NK-92 treated with Interleukin-12 subunit alpha and Interleukin-12 subunit beta, amount 100 ng/mL, for 24 hours (cell line): ENCODE measurements at places on chromosomes 5 and 9.

- DNase-seq, result no peak
These were observed 22.7 kb upstream of the QSOX2 start for GRCh38 chr9:136268318-136268717.

DNA sequence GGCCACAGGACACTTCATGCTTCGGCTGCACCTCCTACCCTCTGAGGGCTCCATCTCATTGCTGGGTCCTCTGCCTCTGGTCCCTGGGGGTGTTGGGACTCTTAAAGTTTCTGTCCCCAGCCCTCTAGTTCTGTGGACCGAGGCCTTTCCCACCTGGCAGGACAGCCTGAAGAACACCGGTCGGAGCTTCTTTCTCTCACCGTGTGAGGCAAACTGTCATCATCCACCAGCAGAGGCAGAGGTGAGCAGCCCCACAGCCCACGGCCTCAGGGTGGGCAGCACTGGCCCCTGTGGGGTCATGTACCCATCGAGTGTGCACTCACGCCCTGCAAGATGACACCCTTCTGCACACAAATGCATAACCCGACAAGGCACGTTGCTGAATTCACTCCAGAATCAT, 49.9 kb downstream of the IRX2 start:
- DNase-seq, result no peak

- no peak for DNase-seq
These were observed 11.6 kb upstream of the POMT1 start for GRCh38 chr9:131491001-131491710.

- DNase-seq, result no peak
These were observed 483.7 kb downstream of the ELAVL2 start for GRCh38 chr9:23342291-23342690.

DNA sequence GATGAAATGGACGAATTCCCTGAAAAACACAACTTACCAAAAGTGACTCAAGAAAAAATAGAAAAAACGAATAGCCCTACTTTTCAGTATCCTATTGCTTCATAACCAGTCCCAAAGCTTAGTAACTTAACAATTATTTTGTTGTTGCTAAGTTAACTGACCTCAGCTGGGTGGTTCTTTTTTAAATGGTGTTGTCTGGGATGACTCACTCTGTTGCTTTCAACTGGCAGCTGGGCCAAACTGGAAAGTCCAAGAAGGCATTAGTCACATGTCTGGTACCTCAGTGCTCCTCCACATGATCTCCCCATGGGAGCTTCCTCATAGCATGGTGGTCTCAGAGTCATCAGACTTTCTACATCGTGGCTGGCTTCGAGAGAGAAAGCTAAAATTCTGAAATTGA, 47.8 kb upstream of the ADAMTS2 start:
- peak; percentile 25 for DNase-seq

DNA sequence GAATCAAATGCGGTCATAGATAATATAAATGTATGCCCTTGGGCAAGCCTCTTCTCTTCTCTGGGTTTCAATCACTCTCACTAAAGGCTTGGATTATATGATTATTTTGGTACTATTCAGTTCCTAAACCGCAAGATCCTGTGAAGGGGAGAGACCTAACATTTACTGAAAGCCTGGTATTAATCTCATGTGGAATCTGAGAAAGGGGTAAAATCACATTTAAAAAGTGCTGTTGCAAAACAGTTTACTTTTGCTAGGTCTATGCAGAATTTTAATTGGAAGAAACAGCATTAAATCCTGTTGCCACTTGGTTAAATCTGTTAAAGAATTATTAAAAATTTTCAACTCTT, 50.7 kb downstream of the SLC44A1 start:
- DNase-seq, result no peak
